GM12878 (cell line): ENCODE measurements at places on chromosomes 13 and 19.

DNA sequence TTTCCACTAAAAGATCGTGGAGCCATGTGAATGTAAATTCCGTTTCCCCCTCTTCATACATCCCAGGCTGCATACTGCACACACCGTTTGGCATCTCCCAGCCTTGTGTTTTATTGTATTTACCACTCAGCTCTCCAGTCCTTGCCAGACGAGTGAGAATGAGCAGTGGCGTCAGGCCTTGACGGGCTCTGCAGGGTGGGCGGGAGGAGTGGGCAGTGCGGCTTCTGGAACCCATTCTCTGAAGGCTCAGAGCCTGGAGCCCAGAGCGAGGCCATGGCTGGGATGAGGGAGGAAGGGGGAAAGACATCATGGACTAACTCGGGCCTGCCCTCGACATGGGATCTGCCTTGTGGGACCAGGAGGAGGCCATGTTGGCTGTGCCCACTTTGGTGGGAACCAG, 25.1 kb downstream of the BICRA start:
- no peak for DNase-seq

DNA sequence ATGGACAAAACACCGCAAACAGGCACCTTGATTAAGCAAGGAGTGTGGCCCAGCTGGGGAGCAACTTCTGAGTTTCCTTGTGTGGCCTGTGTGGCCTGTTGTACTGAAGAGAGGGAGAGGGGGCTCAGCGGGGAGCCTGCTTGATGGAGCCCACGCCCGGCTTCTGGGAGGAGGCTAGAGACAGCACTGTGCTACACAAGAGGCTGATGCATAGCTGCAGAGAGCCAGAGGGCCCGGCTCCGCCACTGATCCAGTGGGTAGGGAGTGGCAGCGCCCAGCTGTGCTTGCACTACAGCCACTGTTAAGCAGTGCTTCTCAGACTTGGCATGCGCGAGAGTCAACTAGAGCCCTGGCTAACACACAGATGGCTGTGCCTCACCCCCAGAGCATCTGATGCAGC, 19.0 kb downstream of the LYL1 start:
- no peak for DNase-seq

GRCh38 chr19:1039646-1040475, at the start of gene ABCA7:
ABCA7 (plus strand) TSS chr19:1040107; CDS start chr19:1041362, 1,255 bp downstream.
- DNase-seq: peak; percentile 93

DNA sequence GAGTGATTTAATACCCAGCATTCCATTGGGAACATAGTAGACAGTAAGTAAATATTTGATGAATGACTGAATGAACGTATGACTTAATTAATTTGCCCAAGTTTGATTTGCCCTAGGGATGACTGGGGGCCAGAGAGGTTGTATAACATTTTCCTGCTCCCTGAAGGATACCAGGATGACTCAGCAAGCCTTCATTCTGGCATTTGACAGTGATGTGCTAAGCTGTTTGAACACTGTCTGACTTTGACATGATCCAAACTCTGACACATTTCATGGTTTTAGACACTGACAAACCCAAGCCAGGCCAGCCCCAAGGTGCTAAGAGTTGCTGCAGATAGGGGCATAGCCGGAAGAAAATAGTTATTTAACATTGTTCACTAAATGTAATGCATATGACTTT, 53.4 kb upstream of the KLF12 start:
- no peak for DNase-seq

DNA sequence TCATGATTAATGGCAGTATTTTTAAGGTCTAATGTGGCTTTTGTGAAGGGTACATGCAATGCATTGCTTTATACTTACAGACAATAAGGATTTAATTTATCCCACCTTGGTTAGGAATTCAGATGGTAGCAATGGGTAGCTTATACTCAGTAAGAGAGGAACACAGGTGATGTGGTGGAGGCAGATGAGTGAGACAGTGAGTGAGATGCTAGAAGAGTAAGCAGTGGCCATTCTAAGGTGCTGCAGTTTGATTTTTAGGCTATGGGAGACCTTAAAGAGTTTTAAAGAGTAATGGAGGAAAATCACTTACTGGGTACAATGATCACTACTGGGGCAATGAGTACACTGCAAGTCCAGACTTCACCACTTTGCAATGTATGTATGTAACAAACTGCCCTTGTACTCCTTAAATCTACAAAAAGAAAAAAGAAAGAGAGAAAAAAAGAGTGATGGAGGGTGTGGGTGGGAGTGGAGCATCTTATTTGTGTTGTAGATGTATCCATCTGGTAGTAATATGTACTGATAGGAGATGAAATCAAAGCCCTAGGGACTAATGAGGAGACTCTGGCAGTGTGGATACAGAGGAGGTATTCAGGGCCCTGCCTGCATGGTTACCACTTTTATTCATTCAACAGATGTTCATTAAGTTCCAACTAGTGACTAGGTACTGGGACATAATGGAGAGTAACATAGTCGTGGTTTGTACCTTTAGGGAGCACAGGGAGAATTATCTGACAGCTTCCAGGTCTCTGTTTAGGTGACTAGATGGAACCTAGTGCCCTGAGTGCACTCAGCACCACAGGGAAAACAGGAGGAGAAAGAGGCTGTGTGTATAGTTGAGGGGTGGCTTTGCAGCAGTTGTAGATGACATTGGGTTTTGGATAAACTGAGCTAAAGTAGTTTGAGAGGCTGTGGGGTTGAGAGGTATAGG, 99.0 kb downstream of the GPC6 start:
- DNase-seq: no peak

- no peak for DNase-seq
These were observed 5.2 kb upstream of the OR7A5 start for GRCh38 chr19:14840206-14840605.

- DNase-seq: no peak
These were observed 746.4 kb downstream of the PCDH9 start for GRCh38 chr13:66483712-66484111.

GRCh38 chr19:47096100-47096704, 17.4 kb downstream of the ZC3H4 start:
- DNase-seq: no peak

DNA sequence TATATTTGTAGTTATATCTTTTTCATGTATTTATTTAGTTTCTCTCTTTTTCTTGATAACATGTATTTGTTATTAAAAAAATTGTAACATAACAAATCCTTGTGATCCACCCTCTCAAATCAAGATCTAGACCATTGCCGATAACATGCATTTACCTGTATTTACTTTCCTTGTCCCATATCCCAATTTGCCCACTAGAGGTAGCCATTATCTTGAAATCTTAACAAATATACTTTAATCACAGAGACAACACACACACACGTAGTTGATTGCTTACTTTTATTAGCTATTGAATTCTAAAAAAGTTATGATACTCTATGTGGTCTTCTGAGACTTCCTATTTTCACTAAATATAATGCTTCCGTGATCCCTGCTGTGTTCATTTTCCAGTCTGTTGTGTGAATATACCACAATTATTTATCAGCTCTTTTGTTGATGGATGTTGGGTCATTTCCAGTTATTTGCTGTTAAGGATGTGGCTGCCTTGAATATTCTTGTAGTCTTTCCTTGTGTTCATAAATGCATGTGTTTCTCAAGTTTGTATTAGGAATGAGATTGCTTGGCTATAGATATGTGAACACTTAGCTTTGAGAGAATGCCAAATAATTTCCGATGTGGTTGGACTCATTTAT, 31.3 kb upstream of the ZMYM2 start:
- DNase-seq: no peak

DNA sequence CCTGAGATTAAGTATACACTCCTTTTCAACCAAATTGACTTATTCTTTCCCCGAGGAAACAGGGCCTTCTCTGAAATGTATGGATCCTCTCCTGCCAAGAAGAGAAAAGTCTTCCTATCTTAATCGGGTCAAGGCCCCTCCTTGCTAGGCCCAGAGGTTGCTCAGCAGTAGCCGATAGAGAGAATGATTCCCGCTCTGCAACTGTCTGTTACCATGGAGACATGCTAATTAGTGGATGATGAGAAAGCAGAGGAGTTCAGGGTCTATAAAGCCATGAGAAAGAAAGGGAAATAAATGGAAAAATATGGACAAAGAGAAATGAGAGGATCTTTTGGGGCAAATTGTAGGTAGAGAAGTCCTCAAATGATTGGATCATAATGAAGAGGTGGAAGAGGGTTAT, 103.5 kb downstream of the POU4F1 start:
- no peak for DNase-seq

DNA sequence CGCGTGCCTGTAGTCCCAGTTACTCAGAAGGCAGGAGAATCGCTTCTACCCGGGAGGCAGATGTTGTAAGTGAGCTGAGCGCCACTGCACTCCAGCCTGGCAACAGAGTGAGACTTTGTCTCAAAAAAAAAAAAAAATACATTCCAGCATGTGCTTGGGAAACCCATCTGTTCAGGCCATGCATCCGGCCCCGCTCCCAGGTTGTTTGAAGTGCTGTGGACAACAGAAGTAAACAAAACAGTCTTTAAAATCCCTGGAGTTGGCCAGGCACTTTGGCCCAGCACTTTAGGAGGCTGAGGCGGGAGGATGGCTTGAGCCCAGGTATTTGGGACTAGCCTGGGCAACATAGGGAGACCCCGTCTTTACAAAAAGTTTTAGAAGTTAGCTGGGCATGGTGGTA, 3.2 kb upstream of the PTPRS start:
- DNase-seq: no peak

DNA sequence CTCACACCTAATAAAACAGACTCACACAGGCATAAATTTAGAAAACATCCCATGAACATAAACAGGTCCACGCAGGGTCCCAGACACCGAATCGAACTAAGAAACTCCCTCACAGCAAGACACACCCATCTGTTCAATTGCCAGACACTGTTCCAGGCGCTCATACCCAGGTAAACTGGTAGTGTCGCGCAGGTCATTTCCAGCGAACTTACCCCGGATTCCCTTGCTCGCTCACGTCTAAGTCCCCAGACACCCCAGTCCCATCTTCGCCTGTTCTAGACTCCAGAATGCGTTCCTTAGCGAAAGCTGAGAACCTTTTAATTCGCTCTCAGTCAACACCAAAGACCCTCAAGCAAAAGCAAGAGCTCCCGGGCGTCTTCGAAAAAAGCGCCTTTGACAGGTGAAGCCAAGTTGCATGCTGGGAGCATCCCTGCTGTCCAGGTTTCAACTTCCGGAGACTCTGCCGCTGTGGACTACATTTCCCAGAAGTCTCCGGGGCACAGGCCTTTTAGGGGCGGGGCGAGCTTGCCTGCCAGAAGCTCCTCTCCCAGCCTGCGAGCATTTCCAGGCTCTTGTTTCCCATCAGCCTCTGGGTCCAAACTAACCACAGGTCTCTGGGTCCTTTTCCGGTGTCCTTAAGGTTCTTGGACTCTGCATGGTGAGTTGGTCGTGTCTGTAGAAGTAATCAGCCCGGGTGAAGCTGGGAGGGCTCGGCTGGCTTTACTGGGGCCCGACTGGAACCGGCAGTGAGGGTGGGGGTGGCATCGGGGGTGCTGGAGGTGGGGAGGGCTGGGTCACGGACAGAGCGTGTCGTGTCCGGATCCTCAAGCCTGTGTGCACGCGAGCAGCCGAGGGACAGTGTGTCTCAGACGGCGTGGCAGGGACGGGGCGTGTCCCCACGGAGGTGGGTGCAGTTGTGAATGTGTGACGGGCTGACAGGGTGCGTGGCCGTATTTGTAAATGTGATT, at the start of gene ZNF283:
ZNF283 (plus strand) TSS at position 535 of the 968 bp plus-strand sequence. CDS start 6,184 bp downstream, outside the sequence.
- peak; percentile 28 for DNase-seq

- DNase-seq: no peak
These were observed 397.4 kb downstream of the SPRY2 start for GRCh38 chr13:79943346-79944023.

DNA sequence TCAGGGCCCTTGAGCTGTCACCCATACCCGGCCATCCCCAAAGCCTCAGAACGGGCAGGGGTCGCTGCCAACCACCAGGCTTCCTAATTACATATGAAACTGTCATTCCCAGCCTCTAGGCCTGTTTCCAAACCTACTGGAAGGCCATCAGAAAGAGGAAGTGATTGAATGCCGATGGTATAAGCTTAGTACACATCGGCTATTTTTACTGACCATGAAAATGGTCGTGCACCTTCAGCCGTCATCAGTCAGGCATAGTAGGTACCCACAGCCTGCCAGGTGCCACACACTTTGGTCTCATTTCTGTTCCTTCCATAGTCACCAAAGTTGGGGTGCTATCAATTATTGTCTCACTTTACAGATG, 10.2 kb downstream of the KRI1 start:
- no peak for DNase-seq

GRCh38 chr19:40754611-40755247, 3.7 kb downstream of the SNRPA start:
- no peak for DNase-seq

GRCh38 chr13:85197431-85197830, 601.8 kb downstream of the SLITRK6 start:
- DNase-seq: no peak

DNA sequence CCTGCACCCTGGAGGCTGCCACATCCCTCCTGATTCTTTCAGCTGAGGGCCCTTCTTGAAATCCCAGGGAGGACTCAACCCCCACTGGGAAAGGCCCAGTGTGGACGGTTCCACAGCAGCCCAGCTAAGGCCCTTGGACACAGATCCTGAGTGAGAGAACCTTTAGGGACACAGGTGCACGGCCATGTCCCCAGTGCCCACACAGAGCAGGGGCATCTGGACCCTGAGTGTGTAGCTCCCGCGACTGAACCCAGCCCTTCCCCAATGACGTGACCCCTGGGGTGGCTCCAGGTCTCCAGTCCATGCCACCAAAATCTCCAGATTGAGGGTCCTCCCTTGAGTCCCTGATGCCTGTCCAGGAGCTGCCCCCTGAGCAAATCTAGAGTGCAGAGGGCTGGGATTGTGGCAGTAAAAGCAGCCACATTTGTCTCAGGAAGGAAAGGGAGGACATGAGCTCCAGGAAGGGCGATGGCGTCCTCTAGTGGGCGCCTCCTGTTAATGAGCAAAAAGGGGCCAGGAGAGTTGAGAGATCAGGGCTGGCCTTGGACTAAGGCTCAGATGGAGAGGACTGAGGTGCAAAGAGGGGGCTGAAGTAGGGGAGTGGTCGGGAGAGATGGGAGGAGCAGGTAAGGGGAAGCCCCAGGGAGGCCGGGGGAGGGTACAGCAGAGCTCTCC, 6.9 kb upstream of the CEACAM5 start:
- no peak for DNase-seq

GRCh38 chr19:19600793-19601330, 17.6 kb downstream of the PBX4 start:
- peak; percentile 33 for DNase-seq

GRCh38 chr13:51298812-51299211, 40.7 kb upstream of the SERPINE3 start:
- DNase-seq: no peak

DNA sequence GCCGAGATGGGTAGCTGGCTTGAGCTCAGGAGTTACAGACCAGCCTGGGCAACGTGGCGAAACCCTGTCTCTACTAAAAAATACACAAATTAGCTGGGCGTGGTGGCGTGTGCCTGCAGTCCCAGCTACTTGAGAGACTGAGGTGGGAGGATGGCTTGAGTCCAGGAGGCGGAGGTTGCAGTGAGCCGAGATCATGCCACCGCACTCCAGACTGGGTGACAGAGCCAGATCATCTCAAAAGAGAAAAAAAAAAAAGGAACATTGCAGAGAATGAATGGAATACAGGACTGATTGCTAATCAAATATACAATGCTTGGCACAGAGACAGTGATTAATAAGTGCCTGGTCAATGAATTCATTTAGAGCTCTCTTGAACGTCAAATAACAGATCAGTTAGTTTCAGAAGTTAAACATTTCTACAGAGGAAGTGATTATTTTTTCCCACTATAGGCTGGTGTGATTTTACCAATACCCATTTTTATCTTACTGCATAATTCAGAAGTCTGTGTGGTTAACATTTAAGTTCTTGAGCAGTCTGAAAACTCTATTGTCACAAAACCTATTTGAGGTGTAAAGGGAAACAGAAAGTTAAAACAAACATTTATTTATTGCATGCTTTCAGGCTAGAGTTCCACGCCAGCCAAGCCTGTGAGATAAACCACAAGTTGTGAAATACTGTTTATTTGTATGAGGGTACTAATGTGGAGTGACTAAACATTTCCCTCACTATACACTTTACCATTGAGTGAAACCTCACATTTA, 7.7 kb upstream of the TBC1D4 start:
- DNase-seq: peak; percentile 76
